ENCODE measurements at places on chromosomes 1 and 21.

DNA sequence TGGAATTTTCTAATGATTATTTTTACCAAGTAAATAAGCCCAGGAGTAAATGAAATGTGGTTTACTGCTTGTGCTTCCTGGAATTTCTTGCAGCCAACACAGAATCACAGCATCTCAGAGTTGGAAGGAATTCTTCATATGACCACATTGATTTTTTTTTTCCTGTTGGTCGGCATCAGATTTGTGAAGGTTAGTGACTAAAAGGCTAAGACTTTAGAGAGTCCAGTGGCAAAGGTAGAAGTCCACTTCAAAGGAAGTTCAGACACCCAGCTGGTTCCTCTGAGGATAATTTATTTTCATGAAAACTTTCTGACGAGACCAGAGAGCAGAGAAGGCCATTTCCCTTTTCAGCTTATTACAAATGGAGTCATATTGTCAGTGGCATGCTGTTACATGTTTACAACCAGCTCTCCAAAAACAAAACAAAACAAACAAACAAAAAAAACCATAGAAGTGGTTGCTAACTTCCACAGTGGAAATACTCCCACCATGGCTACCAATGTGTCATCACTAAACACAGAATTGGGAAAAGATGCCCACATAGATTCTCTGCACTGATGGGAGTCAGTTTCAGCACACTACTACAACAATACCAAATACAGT, 77.2 kb upstream of the CDC42BPA start:
- no peak for DNase-seq

DNA sequence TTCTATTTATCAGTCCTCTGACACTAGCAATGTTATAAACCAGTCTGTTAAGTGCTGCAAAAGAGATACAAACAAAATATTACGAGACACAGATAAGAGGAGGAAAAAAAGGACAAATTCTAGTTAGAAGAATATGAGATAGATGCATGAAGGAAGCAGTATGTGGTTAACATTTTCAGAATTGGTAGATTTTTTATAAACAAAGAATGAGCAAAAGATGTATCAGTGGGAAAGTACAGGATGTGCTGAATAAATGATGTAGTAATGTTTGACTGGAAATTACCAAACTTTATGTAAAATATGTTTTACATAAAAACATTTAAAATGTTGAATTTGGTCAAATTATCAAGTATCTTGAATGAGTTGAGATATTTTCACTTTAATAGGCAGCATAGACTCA, 574.2 kb downstream of the NUF2 start:
- DNase-seq = no peak

- DNase-seq = no peak
Measured at GRCh38 chr1:95278173-95279006, 44.4 kb downstream of the RWDD3 start.

- no peak for DNase-seq
Measured at GRCh38 chr1:95790136-95790535, 556.1 kb downstream of the RWDD3 start.

DNA sequence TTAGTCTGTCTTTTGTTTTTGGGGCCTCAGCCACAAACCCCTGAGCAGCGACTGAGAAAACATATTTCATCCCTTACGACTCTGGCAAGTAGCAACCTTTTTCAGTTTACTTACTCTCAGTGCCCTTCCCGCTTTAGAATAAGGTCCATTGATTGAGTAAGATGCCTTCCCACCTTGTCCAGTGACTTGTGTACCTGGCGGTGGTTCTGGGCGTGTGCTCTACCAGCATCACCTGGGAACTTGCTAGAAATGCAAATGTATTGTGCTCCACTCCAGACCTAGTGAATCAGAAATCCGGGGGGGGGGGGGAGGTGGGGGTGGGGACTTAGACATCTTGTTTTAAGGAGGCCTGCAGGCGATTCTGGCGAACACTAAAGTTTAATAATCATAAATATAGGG, 72.1 kb downstream of the S1PR1 start:
- DNase-seq = no peak

GRCh38 chr1:18950401-18951026, 6.0 kb downstream of the IFFO2 start:
- no peak for DNase-seq

Data from activated CD4-positive, CD25-positive, alpha-beta regulatory T cell (primary cell).